ENCODE measurements at places on chromosomes 11 and 22.

DNA sequence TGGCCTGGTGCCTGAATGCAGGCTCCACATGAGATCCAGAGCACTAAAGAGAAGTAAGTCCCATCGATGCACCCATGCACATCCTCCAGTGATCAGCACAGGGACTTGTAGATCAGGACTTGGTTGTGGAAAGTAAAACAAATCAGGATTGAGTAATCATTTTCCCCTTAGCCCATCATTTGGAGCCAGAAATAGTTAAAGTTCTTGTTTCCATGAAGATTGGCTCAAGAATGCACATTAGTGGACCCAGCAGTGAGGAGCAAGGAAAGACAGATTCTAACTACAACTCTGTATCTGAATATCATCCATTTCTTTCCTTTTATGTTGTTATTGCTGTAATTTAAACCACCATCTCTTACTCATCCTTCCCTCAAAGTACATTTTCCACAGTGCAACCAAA is 19.1 kb downstream of the CCDC83 start:
- no peak for DNase-seq

DNA sequence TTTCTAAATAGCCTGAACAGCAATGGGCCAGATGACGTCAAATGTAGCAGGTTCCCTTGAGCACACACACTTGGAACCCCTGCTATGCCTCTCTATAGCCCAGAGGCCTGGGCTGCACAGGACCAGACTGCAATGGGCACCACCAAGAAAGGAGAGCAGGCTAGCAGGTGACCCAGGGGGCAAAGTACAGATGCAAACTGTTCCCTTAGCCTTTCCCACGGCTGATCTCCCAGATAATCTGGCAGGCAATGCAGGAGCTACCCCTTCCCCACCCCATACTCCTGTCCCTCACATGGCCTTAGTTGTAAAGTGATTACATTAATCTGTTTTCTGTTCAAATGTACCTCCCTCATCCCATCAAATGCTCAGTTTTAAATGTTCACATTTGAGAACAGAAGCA is 41.3 kb downstream of the SMCO4 start:
- DNase-seq, result no peak

DNA sequence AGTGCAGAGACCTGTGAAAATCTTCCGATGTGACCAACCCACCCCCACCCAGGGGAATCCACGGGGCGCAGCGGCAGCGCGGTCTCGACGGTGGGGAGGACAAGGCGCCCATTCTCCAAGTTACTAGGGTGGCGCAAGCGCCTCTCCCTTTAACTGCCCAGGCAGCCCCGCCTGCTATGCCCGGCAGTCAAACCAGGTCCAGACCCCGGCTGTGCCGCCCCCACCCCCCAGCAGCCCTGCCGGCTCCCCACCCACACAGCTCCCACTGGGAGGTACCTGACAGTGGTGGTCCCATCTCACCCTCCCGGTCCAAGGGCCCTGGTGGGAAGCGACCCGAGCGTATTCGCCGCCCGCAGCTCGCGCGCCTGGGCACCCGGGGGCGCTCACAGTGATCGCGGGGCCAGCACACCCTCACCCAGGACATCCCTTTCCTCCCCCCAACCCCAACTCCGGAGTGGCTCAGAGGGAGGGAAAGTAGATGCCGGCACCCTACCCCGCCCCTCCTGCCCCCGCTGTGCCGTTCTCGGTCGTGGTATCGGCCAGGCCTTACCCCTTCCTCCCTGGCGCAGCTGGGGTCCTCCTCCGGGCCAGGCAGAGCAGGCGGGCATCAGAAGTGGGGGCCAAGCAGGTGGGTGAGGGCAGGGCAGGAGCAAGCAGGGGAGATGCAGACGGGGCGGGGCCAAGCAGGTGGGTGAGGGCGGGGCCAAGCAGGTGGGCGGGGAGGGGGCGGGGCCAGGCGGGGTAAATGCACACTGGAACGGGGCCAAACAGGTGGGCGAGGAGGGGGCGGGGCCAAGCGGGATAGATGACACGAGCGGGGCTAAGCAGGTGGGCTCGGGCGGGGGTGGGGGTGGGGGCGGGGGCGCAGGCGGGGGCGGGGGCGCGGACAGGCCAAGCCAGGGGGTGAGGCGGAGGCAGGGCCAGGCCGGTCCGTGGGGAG is at the start of gene TRPM5:
Gene TRPM5 (minus strand): TSS at position 634 of the 940 bp plus-strand sequence. CDS start 21,478 bp downstream, outside the sequence.
- peak; percentile 74 for DNase-seq

DNA sequence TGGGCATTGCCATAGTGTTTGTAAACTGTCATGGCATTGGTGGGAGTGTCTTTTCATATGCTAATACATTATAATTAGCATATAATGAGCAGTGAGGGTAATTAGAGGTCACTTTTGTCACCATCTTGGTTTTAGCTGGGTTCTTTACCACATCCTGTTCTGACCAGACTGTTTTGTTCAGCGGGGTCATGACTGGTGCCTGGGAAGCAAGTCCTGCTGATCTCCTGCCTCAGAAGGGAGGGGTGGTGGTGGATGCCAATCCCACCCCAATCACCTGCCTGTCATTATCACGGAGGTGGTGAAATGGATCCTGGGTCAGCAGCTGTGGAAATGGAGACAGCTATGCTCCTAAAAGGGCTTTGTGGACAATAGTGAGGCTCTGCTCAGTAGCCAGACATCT is 31.2 kb downstream of the IL18 start:
- no peak for DNase-seq

DNA sequence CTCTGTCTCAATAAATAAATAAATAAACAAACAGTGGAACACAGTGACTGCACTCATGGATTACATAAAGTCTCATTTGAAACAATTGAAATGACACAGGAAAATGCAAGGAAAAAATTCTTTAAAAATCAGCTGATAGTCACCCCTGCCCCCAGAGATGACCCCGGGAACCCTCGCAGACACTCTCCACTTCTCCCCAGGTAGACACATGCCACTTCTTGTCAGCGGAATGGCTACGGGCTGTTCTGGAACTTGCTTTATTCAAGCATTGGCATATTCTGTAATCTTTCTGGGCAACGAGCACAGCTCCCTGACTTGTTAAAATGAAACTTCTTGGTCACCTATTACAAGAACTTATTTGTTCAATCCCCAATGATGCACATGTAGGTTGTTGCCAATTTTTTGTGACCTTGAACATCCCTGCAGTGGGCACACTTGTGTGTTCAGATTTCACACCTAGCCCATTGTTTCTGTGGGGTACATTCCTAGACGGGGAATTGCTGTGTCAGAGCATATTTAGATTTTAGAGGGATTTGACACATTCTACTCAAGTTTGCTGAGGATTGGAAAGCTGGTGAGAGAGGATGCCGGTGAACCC is 32.8 kb downstream of the MYEOV start:
- DNase-seq, result no peak

DNA sequence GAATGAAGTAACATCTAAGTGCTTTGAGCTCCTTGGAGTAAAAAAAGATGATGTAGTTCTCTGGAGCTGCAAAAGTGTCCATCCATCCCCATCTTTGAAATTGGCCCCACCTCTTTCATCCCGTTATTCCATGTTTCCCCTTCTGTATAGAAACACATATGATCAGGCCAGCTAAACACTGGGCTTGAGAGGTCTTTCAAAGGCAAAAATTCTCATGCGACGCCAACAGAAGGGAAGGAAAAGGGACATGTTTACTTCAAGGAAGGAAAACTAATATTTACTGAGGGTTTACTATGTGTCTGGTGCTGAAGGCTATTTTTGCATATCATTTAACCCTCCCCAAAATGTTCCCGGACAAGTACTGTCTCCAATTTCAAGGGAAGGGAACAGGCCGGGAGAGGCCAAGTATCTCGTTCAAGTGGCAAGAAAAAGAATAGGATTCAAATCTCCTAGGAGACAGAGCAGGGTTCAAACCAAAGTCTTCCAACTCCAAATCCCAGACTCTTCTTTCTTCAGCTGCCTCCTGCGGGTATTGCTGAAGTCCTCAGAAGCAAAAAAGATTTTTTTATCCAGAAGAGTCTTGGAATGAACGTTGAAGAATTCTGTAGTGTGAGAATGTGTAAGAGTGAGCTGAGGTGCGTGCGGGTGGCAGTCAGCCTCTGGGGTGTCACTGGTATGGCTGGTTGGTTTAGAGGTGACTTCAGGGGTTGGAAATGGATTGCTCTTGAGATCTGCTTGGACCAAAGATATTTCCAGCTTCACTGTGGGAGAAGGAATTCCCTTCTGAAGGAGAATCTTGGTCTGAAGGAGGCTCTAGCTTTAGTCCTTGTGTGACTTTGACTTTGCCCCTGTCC is 10.1 kb downstream of the TECTA start:
- DNase-seq, result no peak

GRCh38 chr11:111836721-111837120 is 34.7 kb downstream of the ALG9 start:
- DNase-seq, result no peak

- no peak for DNase-seq
Measured at GRCh38 chr22:36317658-36318271, 64.8 kb downstream of the APOL1 start.

GRCh38 chr11:102603091-102603490 is 22.0 kb downstream of the MMP20 start:
- no peak for DNase-seq

GRCh38 chr22:46113910-46114517 is 36.3 kb upstream of the PPARA start:
- DNase-seq, result no peak

DNA sequence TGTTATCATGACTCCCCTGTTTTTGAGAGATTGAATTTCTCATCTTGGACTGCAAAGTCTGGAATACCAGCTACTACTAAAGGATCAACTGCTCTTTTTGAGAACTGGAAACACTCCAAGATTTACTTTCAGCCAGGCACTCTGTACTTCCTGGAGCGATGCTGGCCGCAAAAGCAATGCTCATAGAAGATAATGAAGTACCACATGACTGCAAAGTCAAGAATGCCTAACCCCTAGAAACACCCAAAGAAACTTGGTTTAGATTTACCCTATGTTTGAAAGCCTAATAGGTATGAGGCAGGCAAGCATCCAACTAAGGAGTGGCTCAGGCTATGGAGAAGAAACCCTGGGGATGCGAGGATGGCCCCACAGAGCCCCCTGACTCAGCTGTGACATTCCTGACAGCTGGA is 47.7 kb upstream of the ARHGAP20 start:
- no peak for DNase-seq

DNA sequence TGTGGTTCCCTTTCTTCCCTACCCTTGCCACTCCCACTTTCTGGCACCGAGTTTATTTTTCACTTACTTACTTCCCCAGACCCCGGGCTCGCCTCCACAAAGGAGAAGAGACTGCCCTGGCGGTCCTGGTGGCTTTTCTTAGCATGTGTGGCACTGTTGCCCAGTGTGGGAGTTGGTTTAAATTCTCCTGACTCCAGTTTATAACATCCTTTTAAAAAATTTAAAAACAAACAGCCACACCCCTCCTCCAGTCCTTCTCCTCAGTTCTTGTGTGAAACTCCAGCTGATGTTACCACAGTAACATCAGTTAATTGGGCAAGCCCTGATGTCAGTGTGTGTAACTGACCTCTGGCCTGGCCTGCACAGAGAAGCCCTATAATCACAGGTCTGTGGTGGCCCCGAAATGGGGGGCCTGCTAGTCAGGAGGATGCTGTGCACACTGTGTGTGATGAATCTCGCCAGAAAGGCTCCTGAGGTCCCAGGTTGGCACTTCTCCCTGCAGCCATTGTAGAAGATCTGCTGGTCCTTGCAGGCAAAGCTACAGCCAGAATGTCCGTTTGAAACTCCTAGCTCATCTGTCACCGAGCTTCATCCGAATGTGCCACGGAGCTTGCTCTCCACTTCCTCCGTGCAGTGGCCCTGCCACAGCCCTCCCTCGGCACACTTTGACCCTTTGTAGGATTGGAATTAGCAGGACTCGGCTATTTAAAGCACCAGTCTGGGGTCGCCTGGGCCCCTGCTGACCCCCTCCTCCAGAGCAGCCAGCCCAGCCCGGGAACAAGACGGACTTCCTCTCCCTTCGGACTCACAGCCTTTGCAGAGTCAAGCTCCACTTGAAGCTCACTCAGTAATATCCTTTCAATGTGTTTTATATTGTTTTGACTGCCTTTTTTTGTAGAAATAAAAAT is 7.6 kb downstream of the YDJC start:
- no peak for DNase-seq

GRCh38 chr22:48742556-48743343 is 1084.9 kb downstream of the BRD1 start:
- DNase-seq, result no peak

DNA sequence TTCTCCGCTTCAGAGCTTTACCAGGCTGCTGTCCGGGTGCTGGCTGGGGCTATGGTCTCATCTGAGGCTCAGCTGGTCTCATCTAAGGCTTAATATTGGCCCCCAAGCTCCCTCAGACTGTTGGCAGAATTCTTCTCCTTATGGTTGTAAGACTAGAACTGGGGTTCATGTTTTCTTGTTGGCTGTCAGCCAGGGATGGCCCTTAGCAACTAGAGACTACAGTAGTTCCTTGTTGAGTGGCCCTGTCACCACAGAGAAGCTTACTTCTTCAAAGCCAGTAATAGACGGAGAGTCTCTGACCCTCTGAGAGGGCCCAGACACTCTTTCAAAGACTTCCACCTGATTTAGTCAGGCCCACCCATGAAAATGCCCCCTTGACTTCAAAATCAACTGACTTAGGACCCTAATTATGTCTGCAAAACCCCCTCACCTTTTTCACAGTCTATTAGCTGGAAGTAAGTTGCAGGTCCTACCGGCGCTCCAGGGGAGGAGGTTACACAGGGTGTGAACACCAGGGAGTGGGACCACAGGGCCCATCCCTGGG is 24.2 kb upstream of the TREH start:
- no peak for DNase-seq

GRCh38 chr22:25354456-25354855 is 135.0 kb downstream of the CRYBB2 start:
- no peak for DNase-seq

- DNase-seq, result no peak
Measured at GRCh38 chr22:22182218-22182989, 62.2 kb upstream of the VPREB1 start.

DNA sequence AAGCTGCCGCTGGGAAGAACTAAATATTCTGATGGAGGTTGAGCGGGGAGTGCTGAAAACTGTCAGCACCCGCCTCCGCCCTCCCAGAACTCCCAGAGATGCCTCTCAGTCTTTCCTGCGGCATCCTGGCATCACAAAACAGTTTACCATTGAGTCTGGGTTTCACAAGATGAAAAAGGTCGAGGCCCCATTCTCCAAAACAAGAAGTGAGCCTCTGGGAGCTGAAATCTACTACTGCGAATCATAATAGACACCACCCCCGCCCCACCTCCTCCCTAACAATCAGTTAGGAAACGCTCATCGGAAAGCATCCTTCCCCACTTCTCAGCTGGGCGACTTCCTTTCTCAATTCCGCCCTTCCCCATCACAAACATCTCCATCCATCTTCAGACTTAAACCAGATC is 1.0 kb downstream of the SUN2 start:
- DNase-seq, result peak; percentile 42

GRCh38 chr11:20363500-20364340 is at the start of gene HTATIP2:
HTATIP2 (plus strand) TSS chr11:20363714; CDS start chr11:20364238, 524 bp downstream.
- peak; percentile 83 for DNase-seq

- peak; percentile 39 for DNase-seq
Measured at GRCh38 chr11:63882555-63883242, 34.3 kb downstream of the RCOR2 start.
